Occipital lobe (tissue), 3 donors: ENCODE measurements at places on chromosomes 6 and 20. TPM values are rescaled to one million over a fixed set of nuclear protein-coding genes. Genes with fewer than 3 reads are reported as not detected.

GRCh38 chr20:64164123-64164836 lies at the start of gene MYT1:
MYT1 (plus strand) TSS chr20:64164452; CDS start chr20:64198862, 34,410 bp downstream.
- DNase-seq = no peak

DNA sequence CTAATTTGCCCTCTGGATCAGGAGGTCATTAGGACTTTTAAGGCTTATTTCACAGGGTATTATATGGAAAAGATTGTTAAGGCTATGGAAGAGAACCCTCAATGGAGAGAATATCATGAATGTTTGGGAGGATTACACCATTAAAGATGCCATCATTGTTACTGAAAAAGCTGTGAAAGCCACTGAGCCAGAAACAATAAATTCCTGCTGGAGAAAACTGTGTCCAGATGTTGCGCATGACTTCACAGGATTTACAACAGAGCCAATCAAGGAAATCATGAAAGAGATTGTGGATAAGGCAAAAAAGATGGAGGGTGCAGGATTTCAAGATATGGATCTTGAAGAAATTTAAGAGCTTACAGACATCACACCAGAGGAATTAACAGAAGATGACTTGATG lies 798.3 kb upstream of the SLC35B3 start:
- DNase-seq = no peak

DNA sequence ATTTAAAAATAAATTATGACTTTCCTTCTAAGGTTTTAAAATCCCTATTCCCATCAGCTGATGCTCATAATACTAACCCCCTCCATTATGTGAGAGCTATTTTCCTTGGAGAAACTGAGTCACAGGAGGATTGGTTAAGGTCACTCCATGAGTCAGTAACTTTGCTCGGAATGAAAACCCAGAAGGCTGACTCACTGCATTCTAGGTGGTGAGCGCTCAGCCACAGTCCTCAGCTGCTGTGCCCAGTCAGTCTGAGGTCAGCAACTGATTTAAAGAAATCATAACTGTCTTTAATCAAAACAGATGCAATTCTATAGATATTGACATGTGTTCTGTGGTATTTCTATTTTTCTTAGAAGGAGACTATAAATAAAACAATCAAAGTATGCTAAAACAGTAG lies 359.2 kb downstream of the GJA1 start:
- DNase-seq = no peak

- no peak for DNase-seq
Observed at GRCh38 chr6:90399970-90400369, 103.3 kb upstream of the BACH2 start.

DNA sequence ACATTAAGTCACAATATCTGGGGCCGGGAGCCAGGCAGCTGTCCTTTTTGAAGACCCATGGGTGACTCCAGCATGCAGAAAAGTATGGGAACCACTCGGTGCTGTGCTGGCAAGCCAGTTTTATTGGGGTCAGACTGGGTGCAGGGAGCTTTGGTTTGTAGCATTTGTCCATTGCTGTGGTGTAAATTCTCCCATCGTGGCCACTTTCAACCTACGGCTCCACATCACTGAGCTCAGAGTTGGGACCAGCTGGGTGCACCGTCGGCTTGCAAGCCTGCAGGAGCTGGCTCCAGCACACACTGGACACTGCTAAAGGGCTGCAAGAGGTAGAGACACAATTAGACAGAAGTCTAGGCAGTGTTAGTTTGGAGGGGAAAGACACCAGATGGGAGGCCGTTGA lies 66.9 kb downstream of the SYNJ2 start:
- DNase-seq = no peak

Gene HLA-F
- 1.4 TPM for total RNA-seq

Gene RAB5IF
- total RNA-seq = 25.0 TPM

Gene SNTA1
- 15.6 TPM for total RNA-seq

Gene FBXO30
- 93.1 TPM for total RNA-seq

Gene LTA
- total RNA-seq = not detected
